ENCODE measurements at places on chromosomes 11 and 22.

DNA sequence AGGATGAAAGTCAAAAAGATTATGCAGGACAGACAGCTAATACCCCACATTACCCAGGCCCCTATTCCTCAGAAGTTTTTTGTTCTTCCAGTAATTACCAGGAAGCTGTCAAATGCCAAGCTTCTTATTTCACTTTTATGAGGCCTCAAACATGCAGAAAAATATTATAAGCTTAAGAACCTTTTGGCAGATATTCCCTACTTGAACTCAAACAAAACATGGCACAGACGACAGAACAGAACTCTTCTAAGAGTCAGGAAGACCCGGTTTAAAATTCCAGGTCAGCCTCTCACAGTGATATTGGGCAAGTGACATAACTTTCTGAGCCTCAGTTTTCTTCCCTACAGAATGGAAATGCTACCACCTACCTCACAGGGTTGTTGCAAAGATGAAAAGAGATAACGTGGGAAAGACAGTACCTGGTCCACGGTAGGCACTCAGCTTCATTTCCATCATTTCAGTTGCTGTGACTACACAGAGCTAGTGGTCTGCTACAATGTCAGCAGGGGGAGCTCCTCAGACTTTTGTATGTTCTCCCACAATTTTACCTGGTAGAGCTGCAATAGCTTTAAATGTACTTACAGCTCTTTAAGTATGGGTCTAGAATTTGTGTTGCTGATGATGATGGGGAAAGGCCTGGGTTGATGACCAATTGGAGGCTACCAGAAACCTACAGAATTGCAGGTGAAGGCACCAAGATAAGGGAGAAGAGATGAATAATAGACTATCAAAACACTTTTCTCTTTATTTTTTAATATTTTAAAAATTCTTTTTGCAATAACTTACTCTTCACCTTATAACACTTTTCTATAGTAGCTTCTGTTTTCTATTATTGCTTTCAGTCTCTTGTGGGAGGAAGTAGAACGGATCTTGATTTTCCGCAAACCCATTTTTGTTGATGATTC, 98.3 kb upstream of the CHRM4 start:
- peak; percentile 60 for DNase-seq

- no peak for DNase-seq
These were observed 35.0 kb upstream of the SPON1 start for GRCh38 chr11:13927481-13927880.

- peak; percentile 48 for DNase-seq
These were observed 3.4 kb upstream of the SCUBE1 start for GRCh38 chr22:43346521-43346929.

GRCh38 chr11:118623269-118623655, 15.8 kb downstream of the PHLDB1 start:
- DNase-seq = peak; percentile 95

DNA sequence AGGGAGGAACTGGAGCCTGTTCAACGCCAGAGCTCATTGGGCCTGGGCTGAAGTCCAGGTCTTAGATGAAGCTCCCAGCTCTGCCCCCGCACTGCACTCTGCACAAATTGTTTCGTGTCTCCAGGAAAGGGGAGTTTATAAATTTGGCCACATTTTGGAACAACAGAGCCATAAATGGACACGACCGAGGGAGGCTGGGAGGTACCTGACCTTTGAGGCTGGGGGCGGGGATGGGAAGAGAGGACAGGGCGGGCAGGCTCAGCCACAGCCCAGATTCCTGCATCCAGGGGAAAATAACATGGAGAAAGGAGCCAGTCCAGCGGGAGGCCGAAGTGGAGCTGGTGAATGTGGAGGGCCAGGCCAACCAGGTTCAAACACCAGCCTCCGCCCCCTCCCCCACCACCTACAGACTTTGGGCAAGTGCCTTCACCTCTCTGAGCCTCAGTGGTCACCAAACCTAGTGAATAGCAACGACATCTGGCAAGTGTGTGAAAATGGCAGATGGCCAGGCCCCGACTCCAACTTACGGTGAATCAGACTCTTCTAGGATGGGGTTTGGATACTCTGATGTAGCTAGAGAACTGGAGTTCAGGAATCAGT, 36.8 kb upstream of the SMTN start:
- no peak for DNase-seq

DNA sequence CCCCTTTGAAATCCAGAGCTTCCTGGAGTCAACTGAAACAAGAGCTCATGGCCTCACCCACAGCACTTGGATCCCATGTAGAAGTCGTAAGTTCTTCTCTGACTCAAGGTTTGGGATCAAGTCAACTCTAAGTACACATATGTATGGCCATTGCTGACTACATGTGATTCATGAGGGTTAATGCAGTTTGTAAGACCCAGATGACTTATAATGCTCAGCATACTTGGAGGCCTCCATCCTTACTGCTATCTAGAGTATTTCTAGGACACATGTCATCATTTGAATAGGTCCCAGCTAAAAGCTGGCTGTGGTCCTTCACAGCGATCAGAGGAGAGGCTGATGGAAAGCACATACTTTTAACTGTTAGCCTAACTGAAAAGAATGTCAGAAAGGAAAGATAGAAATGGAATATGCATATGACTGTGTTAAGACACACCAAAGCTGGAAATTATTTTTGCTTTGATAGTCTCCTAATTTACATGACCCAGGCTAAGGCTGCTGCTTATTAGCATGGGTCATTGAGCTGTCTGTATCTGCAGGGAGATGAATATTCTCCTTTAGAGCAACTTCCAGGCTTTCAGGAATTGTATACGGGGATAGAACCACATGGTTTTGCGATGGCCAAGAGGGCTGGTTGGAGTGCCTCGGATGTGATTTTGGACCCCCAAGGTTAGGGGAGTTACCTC, 76.3 kb downstream of the NTM start:
- no peak for DNase-seq

DNA sequence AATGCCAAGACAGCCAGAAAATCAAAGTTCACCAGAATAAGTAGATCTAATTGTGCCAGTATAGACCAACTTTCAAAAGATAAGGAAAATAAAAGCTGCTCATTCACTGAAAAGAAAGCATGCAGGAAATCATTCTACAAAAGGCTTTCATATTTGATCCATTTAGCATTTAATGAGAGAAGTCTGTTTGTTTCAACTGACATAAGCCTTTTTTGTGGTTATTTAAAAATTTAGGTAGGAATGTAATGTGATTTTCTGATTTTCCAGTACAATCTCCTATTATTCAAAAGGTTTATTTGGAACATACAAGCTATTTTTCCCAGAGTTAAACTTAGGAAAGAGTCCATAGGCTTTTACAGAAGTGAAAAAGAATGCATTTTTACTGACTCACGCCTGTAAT, 92.7 kb downstream of the SBF2 start:
- no peak for DNase-seq

DNA sequence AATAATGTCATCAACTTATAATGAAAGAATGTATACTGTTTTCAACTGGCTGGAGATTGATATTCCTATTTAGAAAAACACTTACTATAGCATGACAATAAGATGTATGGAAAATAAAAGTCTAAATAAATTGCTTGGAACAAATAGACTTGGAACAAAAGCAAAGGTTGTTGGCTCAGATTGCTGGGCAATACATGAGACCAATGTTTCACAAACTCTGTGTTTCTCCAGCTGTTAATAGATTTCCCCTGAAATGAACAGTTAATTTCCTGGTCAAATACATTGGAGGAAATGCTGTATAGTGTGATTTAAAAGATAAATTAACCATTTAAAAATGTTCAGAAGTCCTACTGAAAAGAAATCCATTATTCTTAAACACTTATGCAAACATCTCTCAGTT, 40.1 kb upstream of the CTSC start:
- no peak for DNase-seq

DNA sequence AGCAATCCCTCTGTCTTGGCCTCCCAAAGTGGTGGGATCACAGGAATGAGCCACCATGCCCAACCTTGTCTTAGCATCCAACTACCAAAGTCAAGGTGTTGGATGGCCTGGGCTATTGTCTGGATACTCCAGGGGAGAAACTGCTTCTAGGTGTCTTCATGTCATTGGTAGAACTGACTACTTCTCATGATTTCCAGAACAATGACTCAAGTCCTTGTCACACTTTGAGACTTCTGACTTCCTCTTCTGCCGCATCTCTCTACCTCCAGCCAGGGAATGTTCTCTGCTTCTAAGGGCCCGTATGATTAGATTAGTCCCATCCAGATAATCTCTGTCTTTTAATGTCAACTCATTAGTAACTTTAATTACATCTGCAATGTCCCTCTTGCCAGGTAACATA, 30.6 kb downstream of the APOL6 start:
- DNase-seq = no peak

DNA sequence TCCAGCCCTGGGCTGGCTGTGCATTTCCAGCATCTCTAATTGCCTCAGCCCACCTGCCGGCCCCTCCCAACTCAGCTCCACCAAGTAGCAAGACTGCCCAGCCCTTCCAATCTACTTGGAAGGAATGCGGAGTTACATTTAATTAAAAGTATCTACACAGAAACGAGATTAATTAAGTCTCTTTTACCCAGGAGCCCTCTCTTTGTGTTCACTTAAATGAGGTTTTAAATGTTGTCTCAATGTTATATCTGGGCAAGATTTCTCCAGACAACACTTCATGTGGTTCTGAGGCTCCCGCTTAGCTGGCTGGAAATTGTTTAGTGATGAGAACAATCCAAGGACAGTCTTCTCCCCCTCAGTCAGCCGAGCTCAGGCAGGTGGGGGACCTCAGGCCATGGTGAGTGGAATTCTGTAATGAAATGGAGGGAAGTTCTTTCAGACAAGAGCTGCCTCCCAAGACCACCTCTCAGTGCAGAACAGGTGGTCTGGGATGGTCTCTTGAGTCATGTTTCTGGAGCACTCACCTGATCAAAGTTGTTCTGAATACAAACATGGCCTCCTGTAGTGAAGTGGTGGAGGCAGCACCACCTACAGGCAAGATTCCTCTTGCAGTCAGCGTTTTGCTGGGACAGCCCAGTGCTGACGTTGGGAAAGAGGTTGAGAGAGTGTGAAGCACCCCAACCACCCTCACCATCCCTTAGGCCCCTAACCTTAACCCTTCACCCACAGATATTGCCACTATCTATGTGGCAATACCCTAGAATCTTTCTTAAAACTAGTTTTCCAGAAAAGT, 371.6 kb downstream of the CADM1 start:
- peak; percentile 25 for DNase-seq

DNA sequence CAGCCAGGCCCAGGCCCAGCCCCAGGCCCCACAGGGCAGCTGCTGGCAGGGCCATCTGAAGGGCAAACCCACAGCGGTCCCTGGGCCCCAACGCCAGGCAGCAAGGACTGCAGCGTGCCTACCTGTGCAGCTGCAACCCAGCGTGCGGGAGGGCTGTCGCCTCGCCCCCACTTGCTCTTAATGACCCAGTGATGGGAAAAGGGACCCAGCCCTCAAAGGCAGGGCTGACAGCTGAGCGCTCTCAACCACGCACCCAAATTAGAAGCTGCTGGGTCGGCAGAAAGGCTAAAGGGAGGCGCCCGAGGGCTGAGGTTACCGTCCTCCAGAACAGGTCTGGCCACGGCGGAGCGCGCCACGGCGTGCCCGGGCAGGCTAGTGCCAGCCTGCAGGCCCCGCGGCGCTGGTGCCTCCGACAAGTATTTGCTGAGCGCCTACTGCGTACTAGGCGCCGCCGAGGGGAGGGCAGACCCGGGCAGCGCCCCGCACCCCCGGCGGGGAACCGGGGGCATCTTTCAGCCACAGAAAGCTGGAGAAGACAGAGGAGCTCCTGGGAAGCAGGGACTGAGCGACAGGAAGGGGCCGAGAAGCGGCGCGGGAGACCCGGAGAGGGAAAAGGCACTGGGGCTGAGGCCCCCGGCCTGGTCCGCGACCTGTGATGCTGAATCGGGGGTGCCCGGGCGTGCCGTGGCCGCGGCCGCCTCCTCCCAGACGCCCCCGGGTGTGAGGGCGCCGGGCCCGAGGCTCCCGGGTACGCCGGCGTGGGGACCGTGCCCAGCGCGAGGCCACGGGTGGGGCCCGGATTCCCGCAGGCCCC, 773 bp downstream of the HRAS start:
- DNase-seq = peak; percentile 85

GRCh38 chr11:126419801-126420697, 64.6 kb downstream of the ST3GAL4 start:
- no peak for DNase-seq

GRCh38 chr22:26674211-26675190, 17.1 kb downstream of the MIAT start:
- DNase-seq = no peak

DNA sequence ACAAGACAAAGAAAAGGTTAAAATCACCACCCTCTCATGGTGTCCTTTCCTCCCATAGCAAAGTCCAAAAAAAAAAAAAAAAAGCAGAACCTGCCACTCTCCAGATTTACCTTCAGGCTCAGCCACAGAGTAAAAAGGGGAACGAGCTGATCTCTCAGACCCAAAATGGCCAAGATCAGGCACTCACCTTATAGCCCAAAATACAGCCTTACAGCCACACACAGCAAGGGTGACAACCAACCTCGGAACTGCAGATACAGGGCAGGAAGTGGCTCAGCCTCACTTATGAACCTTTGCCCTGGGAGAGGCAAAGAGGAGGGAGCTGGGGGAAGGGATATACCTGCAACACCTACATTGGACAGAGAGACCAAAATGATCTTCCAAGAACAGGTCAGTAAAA, 4.5 kb downstream of the FHIP1B start:
- no peak for DNase-seq

Measured in MCF 10A (cell line).